ENCODE measurements at places on chromosomes 3 and 15.

DNA sequence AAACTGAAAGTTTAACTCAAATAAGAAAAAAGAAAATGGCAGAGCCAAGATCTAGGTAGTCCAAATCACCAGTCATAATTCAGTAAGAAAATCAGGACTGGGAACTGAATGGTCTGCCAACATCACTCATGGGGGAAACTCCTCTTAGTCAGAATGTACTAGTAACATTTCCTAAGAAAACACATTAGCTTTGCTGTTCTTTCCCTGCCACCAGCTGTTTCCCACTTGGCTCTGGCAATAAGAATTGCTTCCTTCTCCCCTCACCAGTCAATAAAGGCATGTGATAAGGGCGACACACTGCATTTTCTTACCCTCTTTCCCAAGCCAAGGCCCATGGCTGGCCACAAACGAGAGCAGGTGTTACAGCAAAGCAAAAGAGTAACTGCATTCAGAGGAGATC, 46.1 kb downstream of the PIK3R4 start:
- no peak for DNase-seq

DNA sequence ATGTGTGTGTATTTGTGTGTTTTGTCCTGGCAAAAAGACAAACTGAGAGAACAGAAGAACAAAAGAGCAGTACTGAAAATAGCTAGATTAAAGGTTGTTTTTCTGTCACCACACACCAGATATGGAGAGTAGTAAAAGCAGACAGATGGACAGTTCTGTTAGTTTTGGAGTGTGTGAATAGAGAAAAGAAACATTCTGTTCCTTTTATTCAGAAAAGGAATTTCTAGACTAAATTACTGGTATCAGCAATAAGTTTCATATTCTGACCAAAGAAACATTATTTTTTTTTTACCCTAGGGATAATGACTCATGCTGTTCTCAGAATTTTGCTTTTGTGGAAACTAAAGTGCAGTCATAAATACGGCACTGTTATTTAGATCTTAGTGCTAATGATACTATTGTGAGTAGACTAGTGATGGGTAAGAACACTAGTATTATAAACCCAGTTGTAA, 32.9 kb downstream of the PIK3CA start:
- DNase-seq = peak; percentile 36

GRCh38 chr3:134708671-134709070, 57.8 kb upstream of the KY start:
- no peak for DNase-seq

- no peak for DNase-seq
Observed at GRCh38 chr15:36465304-36465703, 114.1 kb upstream of the CDIN1 start.

DNA sequence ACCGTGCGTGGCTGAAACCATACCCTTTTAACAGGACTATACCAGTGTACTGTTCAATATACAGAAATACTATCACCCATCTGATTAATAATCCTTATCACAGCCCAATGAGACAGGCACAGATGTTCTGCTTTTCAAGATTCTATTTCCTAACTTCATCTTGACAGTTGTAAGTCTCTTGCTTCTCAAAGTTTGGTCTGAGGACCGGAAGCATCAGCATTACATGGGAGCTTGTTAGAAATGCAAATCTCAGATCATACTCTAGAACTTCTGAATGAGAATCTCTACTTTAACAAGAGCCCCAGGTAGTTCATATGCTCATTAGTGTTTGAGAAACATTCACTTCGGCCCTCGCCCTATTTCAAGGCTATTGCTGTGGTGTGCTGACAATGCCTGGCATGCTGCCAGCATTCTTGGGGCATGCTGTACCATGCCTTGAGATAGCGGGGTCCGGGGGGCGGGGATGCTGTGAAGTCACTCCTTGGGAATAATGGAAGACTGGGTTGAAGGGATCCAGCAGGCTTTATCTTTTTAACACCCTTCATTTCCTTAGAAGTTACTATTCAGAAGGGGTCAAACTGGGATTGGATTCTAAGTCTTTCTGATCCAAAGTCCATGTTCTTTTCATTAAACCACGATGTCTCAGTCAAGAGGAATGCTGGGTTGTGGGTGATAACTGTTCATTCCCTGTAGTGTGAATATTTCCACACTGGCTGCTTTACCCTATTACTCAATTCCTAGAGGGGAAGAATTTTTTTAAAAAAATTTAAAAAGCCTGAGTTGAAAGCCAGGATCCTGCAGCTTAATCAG, 194.7 kb downstream of the LPP start:
- peak; percentile 45 for DNase-seq

GRCh38 chr15:94228611-94229010, 2.8 kb upstream of the MCTP2 start:
- DNase-seq = peak; percentile 77

- DNase-seq = no peak
Observed at GRCh38 chr3:13112521-13113345, 39.5 kb upstream of the IQSEC1 start.

DNA sequence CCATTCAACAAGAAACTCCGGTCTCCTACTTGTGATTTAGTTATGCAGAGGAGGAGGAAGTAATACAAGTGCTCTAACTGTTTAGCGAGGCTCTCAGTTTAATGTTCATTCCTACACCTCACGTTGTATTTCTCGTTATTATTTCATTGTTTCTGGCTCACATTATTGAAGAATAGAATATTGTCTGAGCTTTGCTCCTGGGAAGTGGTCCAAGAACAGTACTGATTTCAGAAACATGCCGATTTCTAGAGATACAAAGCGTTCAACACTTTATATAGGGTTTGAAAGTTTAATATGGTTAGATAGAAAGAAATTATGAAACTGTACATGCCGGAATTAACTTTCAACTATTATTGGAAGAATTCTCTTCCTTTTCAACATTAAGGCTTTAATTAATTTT, 1145.5 kb downstream of the TBL1XR1 start:
- DNase-seq = no peak

DNA sequence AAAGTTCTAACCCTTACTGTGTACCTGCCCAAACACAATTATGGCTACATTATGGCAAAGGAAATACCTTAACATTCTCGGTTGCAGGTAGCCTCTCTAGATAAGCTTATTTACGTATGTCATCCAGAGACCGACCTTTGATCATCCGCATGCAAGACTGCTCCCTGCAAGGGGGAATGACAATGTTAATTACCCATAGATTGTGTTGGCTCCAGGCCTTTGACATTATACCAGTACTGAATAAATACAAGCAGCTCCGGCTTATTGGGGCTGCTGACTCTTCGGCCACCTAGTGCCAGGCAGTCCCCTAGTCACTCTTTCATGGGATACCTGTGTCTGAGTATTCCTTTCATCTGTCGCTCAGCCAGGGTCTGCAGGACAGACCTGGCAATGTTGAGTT, 223.5 kb downstream of the DTWD1 start:
- DNase-seq = no peak

DNA sequence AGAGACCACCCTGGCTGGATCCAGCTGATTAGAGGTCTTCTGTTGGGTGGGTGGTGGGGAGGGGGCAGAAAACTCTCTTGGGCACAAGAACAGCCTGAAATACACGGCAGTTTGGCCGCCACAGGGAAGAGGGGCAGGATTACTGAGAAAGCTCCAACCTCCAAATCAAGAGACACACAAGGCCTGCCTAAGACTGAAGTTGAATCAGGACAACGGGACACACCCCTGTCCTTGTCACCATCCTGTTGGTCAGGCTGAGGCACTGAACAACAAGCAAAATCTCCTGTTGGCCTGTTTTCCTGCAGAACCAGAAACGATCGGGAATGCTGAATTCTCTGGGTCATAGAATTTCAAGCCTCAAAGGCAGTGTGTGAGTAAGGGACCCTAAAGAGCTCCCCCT, 247.8 kb downstream of the FAM43A start:
- no peak for DNase-seq

- no peak for DNase-seq
Observed at GRCh38 chr3:63458405-63458804, 180.3 kb downstream of the SYNPR start.

- DNase-seq = no peak
Observed at GRCh38 chr3:189820365-189820720, 189.2 kb downstream of the TP63 start.

- DNase-seq = no peak
Observed at GRCh38 chr3:4750306-4750968, 228.8 kb upstream of the BHLHE40 start.

- DNase-seq = no peak
Observed at GRCh38 chr15:41161736-41162135, 45.7 kb upstream of the INO80 start.

DNA sequence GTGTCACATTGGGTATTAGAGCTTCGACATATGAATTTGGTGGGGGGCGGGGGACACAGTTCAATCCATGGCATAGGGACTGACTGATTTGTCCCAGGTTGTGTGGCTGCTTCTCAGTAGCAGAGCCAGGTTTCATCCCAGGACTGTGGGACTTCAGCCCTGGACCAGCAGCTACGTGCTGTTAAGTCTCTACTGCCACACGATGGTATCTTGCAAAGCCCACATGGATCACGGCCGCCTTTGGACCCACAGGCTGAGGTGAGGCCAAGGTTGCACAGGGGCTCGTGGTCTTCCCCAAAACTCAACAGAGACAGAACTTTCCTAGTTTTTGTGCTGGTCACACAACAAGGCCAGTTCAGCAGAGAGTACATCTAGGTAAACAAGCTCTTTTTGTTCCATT, 97.4 kb downstream of the LRRK1 start:
- DNase-seq = no peak

DNA sequence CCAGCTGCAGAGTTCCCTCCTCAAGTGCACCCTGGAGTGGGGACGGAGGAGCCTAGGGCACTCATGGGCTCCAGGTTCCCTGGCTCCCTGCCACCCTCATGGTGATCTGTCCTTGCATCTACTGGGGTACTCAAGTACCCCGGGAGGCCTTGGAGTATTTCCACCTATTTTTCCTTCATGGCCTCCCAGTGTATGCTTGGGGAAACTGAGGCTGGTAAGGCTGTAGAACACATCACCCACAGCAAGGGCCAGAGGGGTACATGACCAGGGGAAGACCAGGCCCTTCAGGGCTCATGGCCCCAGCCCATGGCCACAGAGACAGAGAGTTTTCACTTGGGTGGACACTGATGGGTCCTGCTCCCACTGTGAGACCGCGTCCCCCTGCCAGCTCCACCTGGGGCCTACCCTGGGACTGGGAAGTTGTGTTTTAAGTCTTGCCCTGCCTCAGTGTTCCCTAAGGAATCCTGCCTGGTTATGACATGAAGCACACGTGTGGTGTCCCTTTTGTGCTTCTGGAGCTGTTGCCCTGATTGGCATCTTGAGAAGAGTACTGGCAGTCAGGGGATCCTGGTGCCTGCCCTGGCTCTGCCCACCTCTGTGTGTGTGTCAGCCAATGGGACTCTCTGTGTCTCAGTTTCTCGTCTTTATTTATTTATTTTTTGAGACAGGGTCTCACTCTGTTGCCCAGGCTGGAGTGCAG, 132.8 kb downstream of the TJP1 start:
- DNase-seq = no peak

- DNase-seq = no peak
Observed at GRCh38 chr15:73686781-73687256, 2.6 kb downstream of the CD276 start.

DNA sequence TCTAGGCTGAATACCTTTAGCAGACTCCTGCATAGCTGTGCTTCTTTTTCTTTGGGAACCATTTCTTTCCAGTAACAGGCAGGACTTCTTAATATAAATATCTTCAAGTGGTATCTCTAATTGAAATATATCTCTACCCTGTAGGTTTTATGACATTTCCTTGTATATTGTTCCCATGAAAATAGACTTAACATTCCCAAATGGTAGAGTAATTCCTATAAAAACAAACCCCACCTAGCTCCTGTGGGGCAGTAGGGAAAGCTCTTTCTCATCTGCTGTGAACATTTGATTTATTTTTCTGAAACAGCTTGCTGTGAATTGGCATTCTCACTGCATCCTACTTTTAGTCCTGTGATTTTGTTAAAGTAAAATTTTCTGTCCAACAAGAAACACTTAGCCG, 20.8 kb downstream of the SELENOT start:
- no peak for DNase-seq

DNA sequence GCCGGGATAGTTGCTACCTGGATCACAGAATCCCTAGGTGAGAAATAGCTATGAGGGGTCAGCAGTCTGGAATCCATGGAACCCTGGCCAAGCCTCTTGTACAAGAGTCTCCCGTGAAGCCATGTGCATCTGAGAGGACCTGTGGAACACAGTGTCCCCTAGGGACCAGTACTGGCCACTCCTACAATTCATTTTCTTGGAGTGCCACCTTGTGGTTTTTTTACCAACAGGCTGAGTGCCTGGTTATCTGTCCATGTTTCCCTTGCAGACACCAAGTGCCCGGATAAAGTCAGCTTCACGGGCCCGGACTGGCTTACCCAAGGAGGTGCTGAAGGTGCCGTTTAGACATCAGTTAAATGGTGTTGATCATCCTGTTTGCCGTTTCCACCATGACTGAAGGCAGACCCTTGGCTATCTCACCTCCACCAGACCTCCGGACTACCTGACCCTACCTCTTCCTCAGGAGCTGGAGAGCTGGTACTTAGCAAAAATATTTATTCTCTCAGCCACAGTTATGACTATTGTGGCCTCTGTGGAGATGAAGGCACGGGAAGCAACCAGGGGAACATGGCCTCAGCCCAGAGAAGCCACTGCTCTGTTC, 93.9 kb downstream of the RBPMS2 start:
- DNase-seq = peak; percentile 85

DNA sequence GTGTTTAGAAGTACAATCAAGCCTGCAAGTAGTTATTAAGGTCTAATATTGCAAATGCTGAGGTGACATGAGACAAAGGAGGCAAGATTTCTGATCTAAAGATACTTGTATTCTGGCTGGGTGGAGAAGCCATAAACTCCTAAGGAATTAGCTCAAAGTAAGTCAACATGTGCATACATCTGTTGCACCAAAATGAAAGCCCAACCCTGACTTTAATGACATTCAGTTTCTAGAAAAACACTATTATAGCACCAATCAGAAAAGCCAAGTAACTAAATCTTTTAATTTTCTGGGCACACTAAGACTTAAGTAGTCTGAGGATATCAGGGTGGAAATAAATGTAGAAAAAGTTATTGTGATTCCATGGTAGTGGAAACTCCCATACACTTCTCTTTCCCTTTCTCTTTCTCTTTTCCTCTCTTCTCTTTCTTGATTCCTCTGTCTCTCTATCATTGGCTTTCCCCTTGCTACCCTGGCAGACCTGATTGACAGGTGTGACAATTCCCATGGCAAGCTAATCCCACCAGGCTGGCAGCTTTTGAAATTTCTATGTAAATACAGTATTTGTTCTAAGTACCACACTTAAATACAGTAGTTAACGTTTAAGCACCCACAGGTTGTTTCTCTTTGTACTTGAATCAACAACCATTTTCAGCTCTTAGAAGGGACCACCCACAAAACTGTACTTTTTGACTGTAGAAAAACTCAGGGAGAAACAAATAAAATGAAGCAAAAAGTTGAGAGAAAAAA, 528.4 kb upstream of the SEMA6D start:
- no peak for DNase-seq

GRCh38 chr3:60935709-60936108, 315.5 kb downstream of the FHIT start:
- DNase-seq = no peak

DNA sequence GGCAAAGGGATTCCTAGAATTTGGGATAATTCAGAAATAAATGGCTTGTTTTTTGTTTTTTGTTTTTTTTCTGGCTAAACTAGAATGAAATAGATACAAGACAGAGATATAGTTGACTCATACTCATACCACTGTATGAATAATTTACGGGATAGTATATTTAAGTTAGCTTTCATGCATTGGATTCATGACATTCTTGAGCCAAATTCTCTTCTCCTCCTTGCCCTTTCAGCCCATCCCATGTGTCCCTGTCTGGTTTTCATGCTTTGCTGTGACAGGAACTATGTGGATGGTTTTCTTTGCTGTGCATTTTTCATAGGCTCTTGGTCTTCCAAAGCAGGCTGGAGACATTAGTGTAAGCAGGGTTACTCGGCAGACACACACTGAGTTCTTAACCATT, 66.6 kb upstream of the UMPS start:
- DNase-seq = no peak

Measured in hematopoietic multipotent progenitor cell treated with erythropoietin and hydrocortisone succinate and interleukin-3 and kit ligand, for 6 days (in vitro differentiated cells).